ENCODE measurements at places on chromosomes 2 and 18.

- DNase-seq: no peak
These were observed 48.0 kb upstream of the TGIF1 start for GRCh38 chr18:3401669-3402620.

DNA sequence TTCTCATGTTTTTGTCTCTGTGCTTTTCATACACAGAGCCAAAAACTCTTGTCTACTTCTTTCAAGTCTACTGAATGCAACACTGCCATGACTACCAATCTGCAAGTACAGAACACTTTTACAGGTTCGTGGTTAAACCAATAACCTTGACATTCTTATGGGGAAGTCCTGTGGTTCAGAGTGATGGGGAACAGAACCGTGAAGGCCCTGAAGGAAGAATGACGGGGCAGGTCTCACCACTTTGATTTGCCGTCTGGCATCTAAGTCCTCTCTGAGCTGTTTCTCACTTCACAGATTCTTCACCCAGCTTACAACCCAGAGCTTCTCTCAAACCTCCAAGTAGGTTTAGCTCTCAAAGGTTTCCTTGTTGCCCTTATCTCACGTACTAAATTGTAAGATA is 117.5 kb upstream of the SNTG2 start:
- DNase-seq: no peak

DNA sequence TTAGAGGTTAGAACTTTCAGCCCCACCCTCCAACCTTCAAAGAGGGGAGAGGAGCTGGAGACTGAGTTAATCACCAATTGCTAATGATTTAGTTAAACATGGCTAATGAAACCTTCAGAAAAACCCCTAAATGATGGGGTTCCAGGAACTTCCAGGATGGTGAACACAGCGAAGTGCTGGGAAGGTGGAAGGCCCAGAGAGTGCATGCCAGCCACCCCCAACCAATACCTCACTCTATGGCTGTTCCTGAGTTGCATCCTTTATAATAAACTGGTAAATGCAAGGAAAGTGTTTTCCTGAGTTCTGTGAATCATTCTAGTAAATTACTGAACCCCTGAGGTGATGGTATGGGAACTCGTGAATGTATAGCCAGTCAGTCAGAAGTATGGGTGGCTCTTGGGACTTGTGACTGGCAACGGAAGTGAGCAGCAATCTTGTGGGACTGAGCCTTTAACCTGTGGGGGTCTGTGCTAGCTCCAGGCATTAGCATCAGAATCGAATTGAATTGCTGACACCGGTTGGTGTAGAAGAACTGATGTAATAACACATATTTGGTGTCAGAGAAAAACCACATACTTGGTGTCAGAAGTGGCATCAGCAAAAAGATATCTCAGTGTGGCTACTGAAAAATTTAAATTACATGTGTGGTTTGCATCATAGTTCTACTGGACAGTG is 37.4 kb downstream of the NPHP1 start:
- DNase-seq: no peak

DNA sequence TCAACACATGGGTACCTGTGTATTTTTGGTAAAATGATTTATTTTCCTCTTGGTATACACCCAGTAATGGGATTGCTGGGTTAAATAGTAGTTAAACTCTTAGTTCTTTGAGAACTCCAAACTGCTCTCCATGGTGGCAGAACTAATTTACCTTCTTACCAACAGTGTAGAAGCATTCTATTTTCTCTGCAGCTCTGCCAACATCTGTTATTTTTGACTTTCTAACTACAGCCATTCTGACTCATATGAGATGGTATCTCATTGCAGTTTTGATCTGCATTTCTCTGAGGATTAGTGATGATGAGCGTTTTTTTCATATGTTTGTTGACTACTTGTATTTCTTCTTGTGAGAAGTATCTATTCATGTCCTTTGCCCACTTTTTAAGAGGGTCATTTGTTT is 180.6 kb downstream of the FSIP2 start:
- no peak for DNase-seq

GRCh38 chr2:11097038-11097720 is 58.1 kb upstream of the SLC66A3 start:
- DNase-seq: no peak

DNA sequence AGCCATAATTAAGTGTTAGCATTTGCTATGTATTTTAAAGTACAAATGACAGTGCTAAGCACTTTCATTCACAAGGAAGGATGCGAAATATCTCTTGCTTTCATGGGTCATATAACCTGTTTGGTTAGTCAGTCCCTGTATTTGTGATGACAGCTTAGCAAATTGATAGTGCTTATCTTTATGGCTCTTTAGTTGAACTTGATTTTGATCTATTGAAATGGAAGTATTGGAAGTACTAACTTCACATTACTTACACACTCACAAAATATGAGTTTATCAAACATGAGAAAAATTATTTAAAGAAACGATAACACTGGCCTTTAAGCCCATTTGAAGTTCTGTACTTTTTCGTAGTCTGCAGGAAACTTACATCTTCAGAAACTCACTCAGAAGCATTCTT is 97.4 kb upstream of the NEUROD1 start:
- no peak for DNase-seq

- DNase-seq: no peak
These were observed 1.8 kb downstream of the METTL5 start for GRCh38 chr2:169822785-169823392.

- no peak for DNase-seq
These were observed 6.6 kb upstream of the NTSR2 start for GRCh38 chr2:11676640-11677039.

DNA sequence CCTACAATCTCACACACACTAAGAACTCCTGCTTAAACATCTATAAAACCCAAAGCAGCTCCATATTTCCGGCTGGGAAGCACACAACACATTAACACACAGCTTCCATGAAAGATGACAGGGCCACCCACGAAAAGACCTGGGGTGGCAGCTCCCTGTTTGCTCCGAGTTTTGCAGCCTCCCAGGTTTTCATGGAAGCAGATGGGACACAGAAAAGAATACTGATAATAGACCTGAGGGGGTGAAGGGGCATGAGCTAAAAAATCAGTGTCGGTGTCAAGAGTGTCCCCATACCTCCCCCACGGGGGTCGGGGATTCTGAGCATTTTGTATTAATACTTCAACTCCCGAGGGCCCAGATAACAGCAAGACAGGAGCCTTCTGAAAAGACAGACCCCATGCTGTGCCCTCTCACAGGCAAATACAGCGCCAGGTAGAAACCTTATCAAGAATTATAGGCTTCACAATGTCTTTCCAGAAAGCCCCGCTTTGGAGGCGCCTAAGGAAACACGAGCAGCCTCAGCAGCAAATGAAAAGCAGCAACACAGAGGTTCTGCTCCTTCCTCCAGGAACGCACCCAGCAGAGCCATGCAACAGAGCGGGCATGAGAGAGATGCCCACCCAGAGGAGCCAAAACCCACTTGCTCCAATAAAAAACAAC is 50.5 kb downstream of the ZNF516 start:
- peak; percentile 6 for DNase-seq

- no peak for DNase-seq
These were observed 23.9 kb upstream of the FRZB start for GRCh38 chr2:182890305-182890704.

- no peak for DNase-seq
These were observed 31.6 kb downstream of the CYP26B1 start for GRCh38 chr2:72116081-72116533.

DNA sequence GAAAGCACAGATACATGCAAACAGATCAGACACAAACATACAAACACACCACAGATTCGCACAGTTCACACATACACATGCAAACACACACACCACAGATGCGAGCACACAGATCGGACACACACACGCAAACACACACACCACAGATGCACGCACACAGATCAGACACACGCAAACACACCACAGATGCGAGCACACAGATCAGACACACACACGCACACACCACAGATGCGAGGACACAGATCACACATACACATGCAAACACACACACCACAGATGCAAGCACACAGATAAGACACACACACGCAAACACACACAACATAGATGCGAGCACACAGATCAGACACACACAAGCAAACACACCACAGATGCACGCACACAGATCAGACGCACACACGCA is 149.0 kb downstream of the PXDN start:
- no peak for DNase-seq

GRCh38 chr2:170180031-170180566 is 2.2 kb downstream of the MYO3B start:
- no peak for DNase-seq

GRCh38 chr18:62829936-62830335 is 114.6 kb downstream of the PHLPP1 start:
- no peak for DNase-seq

DNA sequence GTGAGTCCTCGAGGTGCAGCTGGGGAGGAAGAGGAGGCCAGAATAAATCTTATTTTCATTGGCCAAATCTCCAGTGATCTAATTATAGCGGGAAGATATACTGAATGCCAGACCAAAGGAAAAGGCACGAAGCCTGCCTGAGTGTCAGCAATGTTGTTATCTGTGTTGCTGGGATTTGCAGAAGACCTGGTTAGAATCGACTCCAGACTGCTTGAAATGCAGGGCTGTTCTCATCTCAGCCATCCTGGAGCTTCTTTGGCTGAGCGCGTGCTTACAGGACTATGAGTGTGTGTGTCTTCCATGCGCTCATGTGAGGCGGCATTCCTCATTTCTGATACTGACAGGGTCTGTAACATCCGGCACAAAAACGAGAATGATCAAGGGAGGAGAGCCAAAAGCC is 81.2 kb downstream of the TSN start:
- no peak for DNase-seq

DNA sequence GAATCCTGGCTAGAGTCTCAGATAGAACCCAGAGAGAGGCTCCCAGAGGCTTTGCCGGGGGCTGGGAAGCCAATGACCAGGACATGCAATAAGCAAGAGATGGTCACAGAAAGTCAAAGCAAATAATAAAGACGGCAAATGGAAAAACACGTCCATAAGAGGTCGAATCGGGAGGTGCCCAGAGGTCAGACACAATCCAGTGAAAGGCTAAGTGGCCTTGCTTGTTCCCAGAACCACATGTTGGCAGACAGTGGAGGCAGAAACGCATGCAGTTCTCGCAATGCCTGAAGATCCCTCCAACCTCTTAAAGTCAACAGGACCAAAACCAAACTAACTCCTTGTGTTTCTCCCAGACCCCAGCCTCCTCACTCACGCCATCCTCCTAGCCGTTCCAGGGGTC is 3.0 kb downstream of the CYB5A start:
- DNase-seq: no peak
